ENCODE measurements at places on chromosomes 16 and 17.

DNA sequence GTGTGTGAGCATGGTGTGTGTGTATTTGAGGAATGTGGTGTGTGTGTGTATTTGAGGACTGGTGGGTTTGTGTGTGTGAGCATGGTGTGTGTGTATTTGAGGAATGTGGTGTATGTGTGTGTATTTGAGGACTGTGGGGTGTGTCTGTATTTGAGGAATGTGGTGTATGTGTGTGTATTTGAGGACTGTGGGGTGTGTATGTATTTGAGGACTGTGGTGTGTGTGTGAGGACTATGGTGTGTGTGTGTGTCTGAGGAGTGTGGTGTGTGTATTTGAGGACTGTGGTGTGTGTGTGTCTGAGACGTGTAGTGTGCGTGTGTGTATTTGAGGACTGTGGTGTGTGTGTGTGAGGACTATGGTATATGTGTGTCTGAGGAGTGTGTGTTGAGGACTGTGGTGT is 18.0 kb upstream of the CACNG1 start:
- no peak for DNase-seq

DNA sequence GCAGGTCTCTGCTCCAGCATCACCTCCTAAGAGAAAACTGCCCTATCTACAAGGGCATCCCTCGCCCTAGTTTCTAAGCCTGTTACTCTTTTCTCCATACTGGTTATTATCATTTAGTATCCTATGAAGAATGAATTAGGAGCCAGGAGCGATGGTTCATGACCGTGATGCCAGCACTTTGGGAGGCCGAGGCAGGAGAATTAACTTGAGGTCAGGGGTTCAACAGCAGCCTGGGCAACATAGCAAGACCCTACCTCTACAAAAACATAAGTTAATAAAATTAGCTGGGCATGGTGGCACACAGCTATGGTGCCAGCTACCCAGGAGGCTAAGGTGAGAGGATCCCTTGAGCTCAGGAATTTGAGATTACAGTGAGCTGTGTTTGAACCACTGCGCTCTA is 7.2 kb downstream of the EARS2 start:
- no peak for DNase-seq

DNA sequence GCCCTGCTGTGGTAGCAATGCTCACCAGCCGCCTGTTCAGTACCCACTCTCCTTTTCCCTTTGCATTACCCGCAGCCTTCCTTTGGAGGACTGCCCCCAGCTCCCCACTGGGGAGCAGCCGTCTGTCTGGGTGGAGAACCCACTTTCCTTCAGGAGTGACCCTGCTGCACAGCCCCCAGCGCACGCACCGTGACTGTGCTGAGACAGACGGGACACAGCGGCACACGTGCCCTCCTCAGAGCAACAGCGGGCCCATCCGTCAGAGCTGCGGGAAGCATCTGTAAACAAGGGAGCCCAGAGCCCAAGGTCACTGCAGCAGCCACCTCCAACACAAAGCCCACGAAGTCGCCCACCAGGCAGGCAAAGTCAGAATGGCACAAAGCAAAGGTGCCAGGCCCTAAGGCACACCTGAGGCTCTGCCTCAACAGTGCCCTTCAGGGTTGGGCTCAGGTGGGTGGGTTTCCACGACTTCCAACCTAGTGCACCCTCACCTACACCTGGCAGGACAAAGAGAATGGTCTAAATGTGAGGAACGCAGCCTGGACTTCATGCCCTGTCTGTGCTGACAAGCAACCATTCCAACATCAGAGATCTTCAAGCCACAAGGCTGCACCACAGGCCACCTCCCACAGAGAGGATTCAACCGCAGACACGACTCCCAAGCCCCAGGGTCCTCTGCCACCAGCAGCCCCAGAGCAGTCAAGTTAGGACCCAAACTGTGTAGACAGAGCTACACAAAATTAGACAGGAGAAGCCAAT is 9.9 kb downstream of the AXIN1 start:
- no peak for DNase-seq

DNA sequence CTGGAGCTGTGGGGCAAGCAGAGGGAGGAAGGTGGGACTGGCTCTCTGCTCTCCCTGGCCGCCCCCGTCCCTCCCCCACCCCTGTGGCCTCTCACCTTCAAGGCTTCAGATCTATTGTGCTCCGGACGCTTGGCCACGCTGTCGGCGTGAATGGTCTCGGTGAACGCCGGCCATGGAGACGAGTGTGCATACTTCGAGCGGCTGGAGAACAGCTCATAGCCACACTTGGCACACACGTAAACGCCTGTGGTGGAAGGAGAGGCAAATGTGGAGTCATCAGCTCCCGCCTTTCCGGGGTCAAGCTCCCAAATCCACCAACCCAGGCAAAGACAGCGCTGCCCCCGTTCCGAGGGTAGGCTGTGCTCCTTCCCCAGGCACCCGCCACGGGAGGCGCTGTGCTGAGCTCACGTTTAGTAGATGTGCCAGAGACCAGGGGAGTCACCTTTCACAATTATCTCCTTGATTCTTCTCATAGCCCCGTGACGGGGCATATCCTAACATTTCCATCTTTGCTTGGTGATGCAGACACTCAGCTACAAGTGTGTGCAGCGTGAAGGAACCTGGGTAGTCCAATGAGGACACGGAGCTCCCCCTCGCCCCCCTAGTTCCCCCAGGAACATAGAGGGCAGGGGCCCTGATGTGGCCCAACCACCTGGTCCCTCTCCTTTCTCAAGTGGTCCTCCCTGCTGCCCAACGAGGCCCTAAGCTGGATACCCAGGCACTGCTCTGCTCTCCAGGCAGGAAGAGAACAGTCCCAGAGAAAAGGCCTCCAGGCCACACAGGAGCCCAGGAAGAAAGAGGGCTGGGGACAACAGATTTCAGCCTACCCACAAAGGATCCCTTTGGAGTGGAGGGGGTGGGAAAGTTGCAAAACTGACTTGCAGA is 1.6 kb downstream of the MSRB1 start:
- no peak for DNase-seq

DNA sequence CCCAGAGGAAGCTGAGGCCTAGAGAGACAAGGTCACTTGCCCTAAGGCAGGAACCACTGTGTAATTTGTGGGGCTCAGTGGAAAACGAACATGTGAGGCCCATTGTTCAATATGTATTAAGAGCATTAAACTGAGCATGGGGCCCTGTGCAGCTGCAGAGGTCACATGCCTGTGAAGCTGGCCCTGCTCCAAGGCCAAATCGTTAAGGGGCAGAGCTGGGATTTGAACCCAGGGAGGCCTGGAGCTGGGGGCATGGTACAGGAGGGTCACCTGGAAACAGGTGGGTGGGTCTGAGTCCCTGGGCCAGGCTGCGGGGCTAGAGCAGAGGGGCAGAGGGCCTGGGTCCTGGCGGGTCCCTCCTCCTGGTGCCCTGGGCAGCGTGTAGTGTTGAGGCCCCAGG is 19.7 kb downstream of the C16orf74 start:
- DNase-seq: no peak

DNA sequence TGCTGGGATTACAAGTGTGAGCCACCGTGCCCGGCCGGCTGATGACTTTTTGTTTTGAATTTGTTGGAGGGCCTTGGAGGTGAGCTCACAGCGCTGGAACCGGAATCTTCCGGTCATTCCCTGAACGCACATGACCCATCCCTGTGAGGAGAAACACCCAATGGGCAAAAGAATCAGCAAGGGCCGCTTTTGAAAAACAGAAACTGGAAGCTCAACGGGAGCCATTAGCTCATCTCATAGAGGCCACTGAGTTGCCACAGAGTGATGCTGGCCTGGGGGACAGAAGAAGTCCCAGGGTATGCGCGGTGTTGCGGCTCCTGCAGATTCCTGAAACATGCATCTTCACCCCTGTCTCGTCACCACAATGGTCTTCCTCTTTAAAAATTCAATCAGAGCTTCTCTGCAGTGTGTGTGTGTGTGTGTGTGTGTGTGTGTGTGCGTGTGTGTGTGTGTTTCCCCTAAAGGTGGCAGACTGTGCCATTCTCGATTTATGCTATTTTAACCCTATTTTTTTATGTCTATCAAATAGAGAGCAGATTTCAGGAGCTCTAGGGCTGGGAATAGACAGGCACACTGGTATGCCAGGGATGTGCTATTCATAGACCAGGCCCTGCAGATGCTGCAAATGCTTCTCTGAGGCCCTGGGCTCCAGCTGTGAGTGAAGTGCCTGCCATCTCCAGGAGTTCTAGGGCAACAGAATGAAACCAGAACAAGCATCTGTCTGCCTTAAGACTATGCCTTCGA is 68.3 kb downstream of the MARCHF10 start:
- DNase-seq: no peak

- no peak for DNase-seq
Measured at GRCh38 chr17:8851600-8851999, 15.9 kb downstream of the PIK3R6 start.

DNA sequence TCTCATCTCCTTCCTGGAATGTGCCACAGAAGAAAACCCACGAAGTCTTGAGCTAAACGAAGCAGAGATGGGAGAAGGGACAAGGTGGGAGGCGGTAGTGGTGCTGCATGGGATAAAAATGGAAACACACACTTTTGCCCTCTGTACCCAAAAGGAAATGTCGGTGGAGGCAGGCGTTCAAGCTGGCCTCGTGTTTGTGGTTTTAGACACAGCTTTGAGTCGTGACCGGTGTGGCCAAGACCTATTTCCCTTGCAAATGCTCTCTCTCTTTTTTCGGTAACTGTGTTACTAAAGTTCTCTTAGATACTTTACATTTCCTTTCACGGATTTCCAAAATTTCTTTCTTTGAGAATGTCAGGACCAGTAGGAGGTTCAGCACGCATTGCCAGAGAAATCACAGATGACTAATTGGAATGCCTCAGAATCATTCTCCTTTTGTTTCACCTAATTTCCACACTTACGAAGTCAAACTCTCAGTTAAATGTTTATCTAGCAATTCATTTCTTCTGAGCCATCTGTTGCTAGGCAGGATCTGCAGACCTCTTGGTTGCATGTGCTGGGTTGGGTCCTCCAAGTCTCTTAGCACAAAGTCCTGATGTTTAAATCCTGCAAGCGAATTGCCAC is 412.3 kb downstream of the MAF start:
- peak; percentile 4 for DNase-seq

DNA sequence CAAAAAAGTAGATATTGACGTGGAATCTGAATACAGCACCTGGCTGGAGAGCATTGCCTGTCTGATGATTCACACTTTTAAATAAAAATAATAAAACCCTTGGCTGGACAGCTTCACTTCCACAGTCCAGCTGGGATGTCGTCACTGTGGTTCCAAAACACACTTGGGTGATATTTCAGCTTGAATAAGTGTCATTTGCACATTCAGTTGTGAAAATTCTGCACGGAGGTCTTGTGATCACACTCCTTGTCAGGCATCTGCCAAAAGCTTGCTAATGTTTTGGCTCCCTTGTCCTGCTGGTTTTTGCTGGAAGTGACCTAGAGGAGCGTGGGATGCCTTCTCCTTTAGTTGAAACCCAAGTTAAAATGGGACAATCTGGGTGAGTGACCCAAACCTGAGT is 60.7 kb downstream of the PCTP start:
- no peak for DNase-seq

GRCh38 chr17:39096508-39097149 is 54.8 kb downstream of the PLXDC1 start:
- no peak for DNase-seq

DNA sequence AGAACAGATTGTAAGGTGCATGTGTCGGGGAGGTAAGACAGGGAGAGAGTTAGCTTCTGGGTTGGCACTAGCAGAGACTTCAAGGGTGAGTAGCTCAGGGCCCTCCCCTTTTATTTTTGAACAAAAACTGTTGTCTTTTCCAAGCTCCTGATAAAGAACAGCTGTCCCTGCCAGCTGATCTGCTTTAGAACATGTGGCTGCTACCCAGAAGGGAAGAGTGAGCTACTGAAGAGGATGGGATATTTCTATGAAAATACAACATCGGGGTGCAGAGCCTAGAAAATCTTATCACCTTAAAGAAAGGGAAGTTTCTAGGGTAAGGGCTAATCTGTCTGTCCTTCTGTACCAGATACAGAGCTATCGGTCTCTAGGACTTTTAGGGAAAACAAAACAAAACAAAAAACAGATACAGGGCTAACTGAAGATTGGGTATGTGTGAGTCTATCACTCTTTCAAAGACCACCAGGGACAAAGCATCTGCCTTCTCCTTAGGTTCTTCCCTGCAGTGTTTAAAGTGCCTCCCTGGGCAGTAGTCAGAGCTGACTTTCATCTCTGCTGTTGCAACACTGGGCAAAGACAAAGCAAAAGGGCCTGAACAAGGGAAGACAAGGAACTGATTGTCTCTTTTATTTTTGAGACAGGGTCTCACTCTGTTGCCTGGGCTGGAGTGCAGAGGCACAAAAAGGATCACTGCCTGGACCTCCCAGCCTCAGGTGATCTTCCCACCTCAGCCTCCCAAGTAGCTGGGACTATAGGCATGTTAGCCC is 5.0 kb upstream of the DHRS13 start:
- DNase-seq: no peak

- peak; percentile 56 for DNase-seq
Measured at GRCh38 chr17:77471984-77472461, 331.3 kb downstream of the SEC14L1 start.

DNA sequence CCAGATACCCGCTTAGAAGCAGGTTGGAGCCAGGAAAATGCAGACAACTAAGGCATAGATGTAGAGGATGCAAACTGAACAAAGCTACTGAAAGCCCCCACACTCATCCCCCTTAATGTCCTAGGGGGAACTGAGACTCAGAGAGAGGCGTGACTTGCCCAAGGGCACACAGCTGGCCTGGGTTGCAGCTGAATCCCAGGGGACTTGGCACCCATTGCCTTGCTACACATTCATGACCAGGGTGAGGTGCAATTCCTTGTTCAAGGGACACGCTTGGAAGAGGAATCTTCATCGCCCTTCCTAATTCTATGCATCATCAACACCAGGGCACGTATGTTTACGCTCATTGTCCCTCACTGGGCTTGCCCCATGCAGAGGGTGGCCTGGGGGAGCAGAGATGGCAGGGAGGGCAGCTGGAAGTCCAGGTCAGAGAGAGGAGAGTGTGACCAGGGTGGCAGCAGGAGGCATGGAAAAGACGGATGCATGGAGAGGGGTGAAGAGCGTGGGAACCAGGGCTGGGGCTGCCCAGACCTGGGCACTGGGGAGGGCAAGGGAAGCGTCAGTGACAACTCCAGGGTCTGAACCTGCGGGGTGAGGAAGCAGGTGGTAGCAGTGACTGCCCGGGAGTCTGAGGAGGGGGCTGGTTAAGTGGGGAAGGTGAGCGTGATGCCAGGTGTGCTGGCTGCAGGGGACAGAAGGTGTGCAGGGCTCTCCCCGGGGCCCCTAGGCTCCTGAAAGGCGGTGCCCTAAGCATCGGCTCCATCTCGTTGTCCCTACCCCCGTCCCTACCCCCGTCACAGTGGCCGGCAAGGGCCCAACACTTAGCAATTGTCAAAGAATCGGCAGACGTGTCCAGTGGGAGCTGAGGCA is 267.1 kb upstream of the TNRC6C start:
- DNase-seq: no peak

- no peak for DNase-seq
Measured at GRCh38 chr17:66310528-66311148, 8.2 kb downstream of the PRKCA start.

DNA sequence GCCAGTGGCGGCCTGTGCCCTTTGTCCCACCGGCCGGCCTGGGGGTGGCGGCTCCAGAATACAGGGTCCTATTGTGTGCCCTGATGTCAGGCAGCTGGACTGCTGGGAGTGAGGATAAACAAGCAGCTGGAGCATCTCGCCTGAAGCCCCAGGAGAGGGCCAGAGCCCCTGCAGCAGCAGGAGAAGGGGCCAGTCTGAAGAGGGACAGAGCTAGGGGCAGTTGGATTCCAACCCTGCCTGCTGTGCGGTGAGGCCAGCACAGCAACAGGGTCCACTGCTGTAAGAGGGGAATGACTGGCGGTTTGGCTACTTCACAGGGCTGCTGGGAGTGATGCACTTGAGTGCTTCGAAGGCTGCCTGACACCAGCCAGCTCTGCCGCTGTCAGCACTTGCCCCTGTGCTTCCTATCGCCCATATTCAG is 25.0 kb downstream of the RAB11FIP4 start:
- no peak for DNase-seq

GRCh38 chr17:78682363-78682762 is 99.7 kb downstream of the CYTH1 start:
- no peak for DNase-seq

All from NCI-H2171 treated with DMSO at 0.1 percent for 48 hours (cell line).